Natural killer cell treated with Interleukin-12 subunit alpha and Interleukin-12 subunit beta and Interleukin-15 and Interleukin-18, amount 100 ng/mL, for 72 hours (primary cell): ENCODE measurements at places on chromosomes 4 and X. TPM values are rescaled to one million over a fixed set of nuclear protein-coding genes. Genes with fewer than 3 reads are reported as not detected.

DNA sequence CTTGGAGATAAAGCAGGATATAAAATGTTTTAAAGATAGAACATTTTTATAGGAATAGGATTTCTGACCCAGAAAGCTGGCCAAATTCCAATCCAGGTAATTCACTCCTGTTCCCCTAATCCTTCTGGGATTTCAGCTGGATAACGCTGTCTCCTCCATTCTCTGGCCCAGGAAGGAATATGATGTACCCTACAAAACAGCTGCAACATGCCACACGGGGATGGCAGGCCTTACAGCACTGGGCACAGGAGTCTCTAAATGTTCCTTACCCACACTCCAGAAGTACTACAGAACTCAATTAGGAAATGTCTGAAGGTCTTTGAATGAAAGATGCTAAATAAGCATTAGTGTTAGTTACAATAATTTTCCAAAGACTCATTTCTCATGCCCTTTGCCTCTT, 15.8 kb downstream of the CAMK2D start:
- no peak for DNase-seq

- no peak for DNase-seq
Measured at GRCh38 chrX:130418066-130418465, 16.3 kb downstream of the RBMX2 start.

DNA sequence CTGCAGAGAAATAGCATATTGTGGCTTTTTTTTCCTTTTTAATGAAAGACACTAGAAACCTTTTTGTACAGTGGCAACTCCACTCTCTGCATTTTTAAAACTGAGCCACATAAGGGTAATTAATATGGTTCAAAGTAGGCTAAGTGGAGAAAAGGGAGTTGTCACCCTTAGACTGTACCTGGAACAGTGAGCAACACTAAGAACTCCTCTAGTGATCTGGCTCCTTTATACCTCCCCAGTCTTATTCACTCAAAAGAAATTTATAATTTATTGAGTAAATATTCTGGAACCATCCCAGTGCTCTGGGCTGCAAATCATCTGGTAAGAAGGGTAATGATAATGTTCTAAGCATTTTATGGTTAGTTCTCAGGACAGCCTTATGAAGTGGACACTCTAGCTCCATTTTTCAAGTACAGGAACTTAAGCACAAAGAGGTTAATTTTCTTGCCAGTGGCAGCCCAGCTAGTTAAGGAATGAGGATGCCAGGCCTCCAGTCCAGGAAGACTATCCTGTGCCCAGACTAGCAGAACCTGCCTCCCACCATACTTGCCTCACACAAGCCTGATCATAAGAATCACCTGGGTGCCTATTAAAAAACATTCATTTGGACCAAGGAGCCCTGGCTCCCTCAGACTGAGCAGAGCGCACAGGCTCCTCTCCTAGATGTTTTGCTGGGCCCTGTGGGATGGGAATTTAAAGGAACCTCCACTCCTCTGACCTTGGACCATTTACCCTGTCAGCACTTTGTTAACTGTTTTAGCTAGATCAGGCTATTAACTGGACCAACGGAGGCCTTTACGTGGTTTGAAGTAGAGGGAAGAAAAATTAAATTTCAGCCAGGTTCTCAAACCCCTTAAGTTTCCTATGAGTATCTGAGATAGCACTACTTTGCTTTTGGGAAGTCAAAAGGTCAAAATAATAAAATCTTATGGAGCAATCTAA, 102.6 kb downstream of the PDE5A start:
- no peak for DNase-seq

- DNase-seq = no peak
Measured at GRCh38 chrX:38660395-38661102, 99.2 kb downstream of the TSPAN7 start.

Gene SPARCL1
- total RNA-seq = not detected
